ENCODE measurements at places on chromosomes 2 and 18.

DNA sequence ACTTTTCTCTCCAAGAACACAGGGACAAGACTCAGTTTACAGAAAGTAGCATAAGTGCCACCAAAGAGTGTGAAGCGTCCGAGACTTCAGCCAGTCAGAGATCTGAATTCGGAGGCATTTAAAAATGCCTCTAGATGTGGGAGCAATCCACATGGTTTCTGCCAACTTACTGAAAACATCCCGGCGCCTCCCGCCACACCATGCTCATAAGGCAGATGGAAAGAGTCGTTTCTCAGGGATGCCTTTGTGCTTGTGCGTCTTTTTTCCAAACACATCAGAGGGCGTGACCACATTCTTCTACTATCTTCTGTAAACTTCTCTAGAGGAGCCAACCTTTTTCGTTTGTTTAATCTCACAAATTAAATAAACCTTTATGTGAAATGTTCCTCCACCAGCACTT, 88.7 kb downstream of the NRP2 start:
- H3K27me3 ChIP-seq: no peaks in the 10 kb centered on the region
- no peak overlapping the region for H3K4me3 ChIP-seq
- H3K4me1 ChIP-seq: peaks cover 40% of the 10 kb centered on the region
- DNase-seq: no peak

GRCh38 chr18:36455931-36456330, 158.4 kb downstream of the FHOD3 start:
- H3K36me3 ChIP-seq: no peaks in the 10 kb centered on the region
- DNase-seq: no peak
- H3K4me1 ChIP-seq: peaks cover 18% of the 10 kb centered on the region
- H3K27me3 ChIP-seq: no peaks in the 10 kb centered on the region
- no peak overlapping the region for H3K27ac ChIP-seq

GRCh38 chr2:5093518-5093917, 598.7 kb upstream of the SOX11 start:
- no peaks in the 10 kb centered on the region for H3K4me1 ChIP-seq
- no peak overlapping the region for H3K27ac ChIP-seq
- H3K27me3 ChIP-seq: no peaks in the 10 kb centered on the region
- DNase-seq: no peak
- H3K4me3 ChIP-seq: no peak overlapping the region
- H3K36me3 ChIP-seq: no peaks in the 10 kb centered on the region

- peak within 1 kb of the TSS; percentile 30 for H3K27ac ChIP-seq
- peaks cover 22% of the 10 kb centered on the region for H3K4me1 ChIP-seq
- peaks cover 14% of the 10 kb centered on the region for H3K27me3 ChIP-seq
- H3K36me3 ChIP-seq: no peaks in the 10 kb centered on the region
Observed at GRCh38 chr2:223051693-223052289, at the start of gene KCNE4. Gene KCNE4 (plus strand): TSS chr2:223052190. CDS start chr2:223052831, 641 bp downstream.

- H3K27ac ChIP-seq: peak overlapping the region; percentile 95
- no peak for DNase-seq
- H3K27me3 ChIP-seq: no peaks in the 10 kb centered on the region
- peaks cover 54% of the 10 kb centered on the region for H3K4me1 ChIP-seq
- H3K36me3 ChIP-seq: no peaks in the 10 kb centered on the region
- peak overlapping the region; percentile 43 for H3K4me3 ChIP-seq
Observed at GRCh38 chr18:10141559-10141958, 227.7 kb downstream of the VAPA start.

DNA sequence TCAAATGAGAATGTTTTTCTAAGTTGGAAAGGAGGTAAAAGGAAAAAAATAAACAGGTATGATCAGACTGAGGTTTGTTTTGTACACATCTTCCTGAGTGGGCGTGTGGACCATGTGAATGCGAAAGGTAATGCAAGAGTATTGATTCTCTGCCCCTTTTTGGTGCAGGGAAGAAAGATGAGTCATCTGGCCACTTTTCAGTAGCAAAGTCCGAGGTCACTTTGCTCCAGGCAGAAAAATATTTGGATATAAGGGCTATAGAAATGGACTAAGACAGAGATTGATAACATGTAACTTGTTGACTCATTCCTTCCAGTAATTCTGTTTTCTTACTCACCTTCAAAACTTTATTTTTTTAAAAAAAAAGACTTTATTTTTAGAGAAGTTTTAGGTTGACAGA, 130.5 kb downstream of the DSEL start:
- no peak for DNase-seq
- no peaks in the 10 kb centered on the region for H3K36me3 ChIP-seq
- no peak overlapping the region for H3K27ac ChIP-seq
- no peaks in the 10 kb centered on the region for H3K27me3 ChIP-seq
- H3K4me3 ChIP-seq: no peak overlapping the region

Measured in progenitor cell of endocrine pancreas (in vitro differentiated cells).